Type B pancreatic cell (in vitro differentiated cells): ENCODE measurements at places on chromosomes 12 and 14.

GRCh38 chr14:94387051-94388026 lies 1.1 kb downstream of the SERPINA1 start:
- DNase-seq: no peak

DNA sequence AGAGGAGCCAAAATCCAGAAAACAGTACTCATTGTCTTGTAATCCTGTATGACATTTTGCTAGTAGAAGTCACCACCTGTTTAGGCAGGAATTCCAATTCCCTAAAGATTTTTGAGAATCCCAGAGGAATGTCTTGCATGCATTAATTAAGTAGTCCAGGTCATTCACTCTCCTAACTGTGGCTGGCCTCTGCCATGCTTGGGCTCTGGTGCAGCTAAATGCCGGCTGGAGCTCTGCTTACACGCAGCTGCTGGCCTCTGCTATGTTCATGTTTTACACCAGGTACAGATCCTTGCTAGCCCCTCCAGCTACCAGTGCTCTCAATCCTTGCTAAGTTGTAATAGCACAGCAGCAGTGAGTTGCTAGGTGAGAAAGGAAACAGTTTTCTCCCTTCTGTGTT lies 16.3 kb upstream of the HIF1A start:
- DNase-seq: no peak

GRCh38 chr12:41101806-41102205 lies 86.3 kb upstream of the PDZRN4 start:
- no peak for DNase-seq

- no peak for DNase-seq
Measured at GRCh38 chr12:113385282-113385882, 18.3 kb downstream of the SDS start.

- DNase-seq: no peak
Measured at GRCh38 chr12:90621927-90622326, 333.0 kb downstream of the CCER1 start.

- DNase-seq: no peak
Measured at GRCh38 chr12:64497484-64497883, 45.6 kb downstream of the TBK1 start.

DNA sequence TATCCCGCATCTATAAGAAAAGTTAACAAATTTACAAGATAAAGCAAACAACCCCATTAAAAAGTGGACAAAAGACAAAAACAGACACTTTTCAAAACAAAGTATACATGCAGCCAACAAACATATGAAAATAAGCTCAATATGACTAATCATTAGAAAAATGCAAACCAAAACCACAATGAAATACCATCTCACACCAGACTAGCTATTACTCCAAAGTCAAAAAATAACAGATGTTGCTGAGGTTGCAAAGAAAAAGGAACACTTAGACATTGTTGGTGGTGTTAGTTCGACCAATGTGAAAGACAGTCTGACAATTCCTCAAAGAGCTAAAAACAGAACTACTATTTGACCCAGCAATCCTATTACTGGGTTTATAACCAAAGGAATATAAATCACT lies 968.6 kb upstream of the USP15 start:
- DNase-seq: no peak

- no peak for DNase-seq
Measured at GRCh38 chr14:22391908-22392565, 197.0 kb downstream of the DAD1 start.

DNA sequence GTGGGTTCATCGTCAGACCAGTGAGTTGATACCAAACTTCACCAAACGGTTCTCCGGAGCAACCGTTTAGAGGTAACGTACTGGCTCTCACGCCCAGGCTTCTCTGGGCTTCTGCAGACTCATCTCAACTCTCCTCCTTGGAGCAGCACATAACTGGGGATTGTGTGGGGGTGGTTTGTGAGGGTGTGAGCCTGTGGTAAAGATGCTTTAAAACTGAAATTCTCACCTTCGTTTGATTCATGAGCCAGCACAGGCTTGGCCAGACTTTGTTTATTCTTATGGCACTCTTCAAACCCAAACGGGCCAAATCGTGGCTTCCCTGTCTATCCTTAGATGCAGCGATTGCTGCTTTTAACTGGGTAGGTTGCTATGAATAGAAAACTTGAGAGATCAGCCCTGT lies 121.3 kb downstream of the SAMD4A start:
- DNase-seq: no peak

- DNase-seq: no peak
Measured at GRCh38 chr14:69055999-69056788, 77.1 kb upstream of the ACTN1 start.

DNA sequence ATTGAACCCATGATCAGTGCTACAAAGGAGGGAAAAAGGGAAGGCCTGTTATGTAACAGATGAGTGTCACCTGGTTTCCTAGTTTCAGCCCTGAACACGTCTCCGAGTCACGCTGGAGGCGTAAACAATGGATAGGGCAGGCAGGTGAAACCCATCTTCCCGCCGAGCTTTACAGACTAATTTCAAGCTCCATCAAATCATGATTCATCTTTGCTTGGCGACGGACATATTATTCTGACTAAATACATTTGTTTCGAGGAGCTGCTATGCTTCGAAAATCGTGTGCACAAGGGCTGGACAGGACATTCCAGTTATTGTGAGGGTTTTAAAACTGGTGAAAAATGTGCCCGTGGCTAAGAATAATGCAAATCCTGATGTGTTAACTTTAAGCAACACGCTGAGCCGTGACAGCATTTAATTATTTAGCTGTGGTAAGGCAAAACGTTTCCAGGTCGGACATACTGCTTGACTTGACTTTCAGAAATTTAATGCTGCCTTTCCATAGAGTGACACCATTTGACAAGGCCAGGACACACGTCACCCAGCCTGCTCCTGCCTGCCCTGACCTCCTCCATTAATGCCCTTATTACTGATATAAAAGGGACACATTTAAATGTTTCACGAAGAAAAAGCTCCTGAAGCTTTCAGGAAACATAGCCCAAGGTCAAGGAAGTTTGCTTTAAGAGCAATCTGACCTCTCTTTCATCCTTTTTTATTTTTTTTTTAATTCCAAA lies 1203.5 kb upstream of the TMEM132C start:
- DNase-seq: no peak

DNA sequence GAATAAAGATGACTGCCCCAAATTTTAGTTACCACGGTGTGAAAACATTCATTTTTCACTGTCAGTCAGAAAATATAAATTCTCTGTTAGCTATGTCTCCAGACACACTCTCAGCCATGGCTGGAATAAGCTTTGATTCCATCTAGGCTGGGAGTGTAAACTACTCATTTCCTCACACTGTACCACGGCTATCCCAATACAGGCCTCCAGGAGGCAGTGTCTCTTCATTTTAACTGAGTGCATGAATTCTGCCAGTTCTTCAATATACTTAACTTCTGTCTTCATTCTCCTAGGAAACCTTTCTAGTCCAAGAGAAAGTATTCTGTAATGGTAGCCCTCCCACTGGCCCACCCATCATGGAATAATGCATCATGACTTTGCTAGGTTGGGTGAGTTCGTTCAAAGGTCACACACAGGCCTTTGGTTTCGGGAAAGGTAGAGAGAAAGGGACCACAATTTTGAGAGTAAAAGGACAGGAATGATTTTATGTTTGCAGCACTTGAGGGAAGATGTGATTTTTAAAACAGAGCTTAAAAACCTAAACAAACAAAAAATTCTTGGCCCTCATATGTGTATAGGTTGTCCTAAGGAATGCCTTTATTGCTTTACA lies 381.1 kb downstream of the SEC23A start:
- no peak for DNase-seq

DNA sequence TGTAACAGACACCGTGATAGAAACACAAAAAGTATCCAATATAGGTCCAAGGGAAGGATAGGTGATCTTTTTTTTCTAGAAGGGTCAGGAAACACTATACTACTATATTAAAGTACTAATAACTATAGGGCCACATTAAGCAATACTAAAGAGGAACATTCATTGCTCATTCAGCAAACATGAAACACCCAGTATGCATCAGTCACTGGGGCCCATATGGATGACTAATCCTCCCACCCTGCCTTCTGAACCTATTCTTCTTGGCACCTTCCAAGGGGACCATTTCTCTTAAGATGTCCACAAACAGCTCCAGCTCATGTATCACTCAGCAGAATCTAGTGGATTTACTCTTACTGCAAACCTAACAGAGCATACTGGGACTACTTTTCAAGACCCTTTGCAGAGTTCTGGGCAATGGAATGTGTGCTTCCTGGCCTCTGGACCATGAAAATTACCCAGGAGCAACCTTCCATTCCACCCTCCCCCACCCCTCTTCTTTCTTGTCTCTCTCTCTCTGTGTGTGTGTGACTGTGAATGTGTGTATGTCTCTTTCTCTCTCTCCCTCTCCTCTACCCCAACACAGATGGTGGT lies 187.9 kb downstream of the EPS8 start:
- no peak for DNase-seq

DNA sequence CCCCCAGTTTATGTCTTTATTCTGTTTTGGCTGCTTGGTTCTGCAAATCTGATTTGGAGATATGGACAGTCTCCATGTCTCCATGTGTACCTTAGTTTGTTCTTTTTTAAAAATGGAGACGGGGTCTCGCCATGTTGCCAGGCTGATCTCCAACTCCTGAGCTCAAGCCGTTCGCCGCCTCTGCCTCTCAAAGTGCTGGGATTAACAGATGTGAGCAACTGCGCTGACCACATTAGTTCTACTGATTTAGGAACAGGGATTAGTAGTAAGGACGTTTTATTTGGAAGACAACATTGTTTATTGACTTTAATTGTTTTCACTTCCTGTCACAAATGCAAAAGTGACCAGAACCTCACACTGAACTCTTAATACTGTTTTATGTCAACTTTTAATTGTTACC lies 14.7 kb downstream of the AEBP2 start:
- DNase-seq: no peak

DNA sequence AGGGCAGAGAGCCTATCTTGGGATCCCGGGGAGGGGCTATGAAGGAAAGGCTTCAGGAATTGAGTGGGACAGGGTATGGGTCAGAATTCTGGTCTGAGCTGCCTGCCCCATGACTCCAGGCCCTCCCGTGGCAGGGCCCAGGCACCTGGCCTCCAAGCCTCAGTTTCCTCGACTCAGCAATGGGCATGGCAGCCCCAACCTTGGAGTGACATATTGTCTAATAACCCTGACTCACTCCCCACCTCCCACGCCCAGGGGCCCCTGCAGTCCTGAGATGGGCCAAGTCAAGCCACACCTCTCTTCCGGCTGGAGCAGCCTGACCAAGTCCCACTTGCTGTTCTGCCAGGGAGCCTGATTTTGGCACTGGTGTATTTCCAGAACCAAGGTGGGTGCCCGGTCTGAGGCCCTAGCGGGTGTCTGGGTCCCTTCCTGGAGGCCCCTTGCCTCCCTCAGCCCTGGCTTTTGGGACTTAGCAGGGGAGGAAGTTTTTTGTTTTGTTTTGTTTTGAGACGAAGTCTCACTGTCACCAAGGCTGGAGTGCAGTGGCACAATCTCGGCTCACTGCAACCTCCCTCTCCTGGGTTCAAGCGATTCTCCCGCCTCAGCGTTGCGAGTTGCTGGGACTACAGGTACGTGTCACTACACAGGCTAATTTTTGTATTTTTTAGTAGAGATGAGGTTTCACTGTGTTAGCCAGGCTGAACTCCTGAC lies 40.3 kb upstream of the RCOR1 start:
- no peak for DNase-seq

DNA sequence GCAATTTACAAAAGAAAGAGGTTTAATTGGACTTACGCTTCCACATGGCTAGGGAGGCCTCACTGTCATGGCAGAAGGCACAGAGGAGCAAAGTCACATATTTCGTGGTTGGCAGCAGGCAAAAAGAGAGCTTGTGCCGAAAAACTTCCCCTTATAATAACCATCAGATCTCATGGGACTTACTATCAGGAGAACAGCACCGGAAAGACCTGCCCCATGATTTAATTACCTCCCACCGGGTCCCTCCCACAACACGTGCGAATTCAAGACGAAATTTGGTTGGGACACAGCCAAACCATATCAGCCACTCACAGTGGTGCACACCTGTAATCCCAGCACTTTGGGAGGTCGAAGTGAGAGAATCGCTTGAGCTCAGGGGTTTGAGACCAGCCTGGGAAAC lies 68.5 kb downstream of the FBXL14 start:
- no peak for DNase-seq

DNA sequence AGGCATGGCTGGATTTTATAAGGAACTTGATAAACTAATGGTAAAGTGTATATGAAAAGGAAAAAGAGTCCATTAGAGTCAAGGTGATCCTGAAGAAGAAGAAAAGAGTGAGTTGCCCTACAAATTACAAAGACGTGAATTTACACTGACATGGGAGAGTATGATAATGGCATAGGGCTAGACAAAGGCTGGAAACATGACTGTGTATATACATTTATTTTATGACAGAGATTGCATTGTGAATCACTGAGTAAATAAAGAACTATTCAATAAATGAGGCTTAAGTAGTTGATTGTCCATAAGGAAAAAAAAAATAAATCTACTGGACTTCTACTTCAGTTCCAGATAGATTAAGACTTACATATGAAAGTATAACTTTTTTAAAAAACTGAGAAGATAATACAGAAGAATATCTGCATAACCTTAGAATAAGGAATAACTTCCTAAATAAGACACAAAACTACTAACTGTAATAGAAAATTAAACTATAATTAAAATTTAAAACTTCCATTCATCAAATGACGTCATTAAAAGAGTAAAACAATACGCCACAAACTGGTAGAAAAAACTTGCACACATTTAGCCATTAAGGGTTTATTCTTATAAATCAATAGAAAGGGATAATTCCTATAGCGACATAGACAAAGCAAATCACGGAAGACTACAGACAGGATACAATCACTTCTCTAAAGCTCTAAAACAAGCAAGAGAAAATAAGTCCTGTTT lies 278.5 kb downstream of the NOVA1 start:
- no peak for DNase-seq

GRCh38 chr12:51210690-51211395 lies 7.0 kb downstream of the POU6F1 start:
- DNase-seq: no peak

DNA sequence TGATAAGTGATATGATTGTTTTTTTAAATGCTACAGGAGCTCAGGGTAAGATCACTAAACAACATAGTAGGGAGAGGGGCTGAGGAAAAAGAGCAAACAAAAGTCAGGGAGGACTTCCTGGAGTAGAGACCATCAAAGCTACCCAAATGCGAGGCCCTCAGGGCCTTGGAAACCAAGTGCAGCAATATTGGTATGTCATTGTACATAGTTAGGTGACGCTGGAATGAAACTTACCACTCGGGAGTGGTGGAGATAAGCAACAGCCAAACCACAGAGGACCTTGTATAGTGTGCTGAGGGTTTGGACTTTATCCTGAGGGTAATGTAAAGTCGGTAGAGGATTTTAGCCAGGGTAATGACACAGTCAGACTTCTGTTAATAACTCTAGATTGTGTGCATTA lies 13.8 kb downstream of the KITLG start:
- no peak for DNase-seq

GRCh38 chr14:67358924-67359774 lies 455 bp downstream of the ATP6V1D start:
- DNase-seq: no peak

- DNase-seq: no peak
Measured at GRCh38 chr12:128906485-128907137, 53.3 kb downstream of the GLT1D1 start.

- no peak for DNase-seq
Measured at GRCh38 chr14:39094515-39094914, 8.5 kb downstream of the SEC23A start.
